ENCODE measurements at places on chromosomes 13 and 19.

GRCh38 chr19:4089400-4089908 is 22.8 kb upstream of the ZBTB7A start:
- DNase-seq: no peak

DNA sequence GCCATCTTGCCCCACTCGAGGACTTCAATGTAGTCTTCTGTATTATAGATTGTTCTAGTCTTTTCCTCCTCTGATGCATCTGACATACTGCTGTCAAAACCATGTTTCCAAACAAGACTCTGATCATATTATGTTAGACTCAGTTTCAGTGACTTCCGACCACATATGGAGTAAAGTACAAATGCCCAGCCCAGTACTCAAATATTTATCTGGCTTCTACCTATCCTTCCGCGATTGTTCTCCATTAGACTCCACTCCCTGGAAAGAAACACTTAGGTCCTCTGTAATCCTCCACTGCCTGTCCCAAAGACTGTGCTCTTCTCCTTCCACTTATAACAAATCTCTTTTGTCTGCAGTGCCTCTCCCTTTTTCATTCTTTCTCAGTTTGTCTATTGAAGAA is 439.5 kb downstream of the EFNB2 start:
- DNase-seq: no peak

GRCh38 chr13:105127732-105128131 is 1407.7 kb downstream of the EFNB2 start:
- DNase-seq: no peak

- DNase-seq: peak; percentile 93
Observed at GRCh38 chr19:51367565-51368365, 1.0 kb downstream of the CLDND2 start.

DNA sequence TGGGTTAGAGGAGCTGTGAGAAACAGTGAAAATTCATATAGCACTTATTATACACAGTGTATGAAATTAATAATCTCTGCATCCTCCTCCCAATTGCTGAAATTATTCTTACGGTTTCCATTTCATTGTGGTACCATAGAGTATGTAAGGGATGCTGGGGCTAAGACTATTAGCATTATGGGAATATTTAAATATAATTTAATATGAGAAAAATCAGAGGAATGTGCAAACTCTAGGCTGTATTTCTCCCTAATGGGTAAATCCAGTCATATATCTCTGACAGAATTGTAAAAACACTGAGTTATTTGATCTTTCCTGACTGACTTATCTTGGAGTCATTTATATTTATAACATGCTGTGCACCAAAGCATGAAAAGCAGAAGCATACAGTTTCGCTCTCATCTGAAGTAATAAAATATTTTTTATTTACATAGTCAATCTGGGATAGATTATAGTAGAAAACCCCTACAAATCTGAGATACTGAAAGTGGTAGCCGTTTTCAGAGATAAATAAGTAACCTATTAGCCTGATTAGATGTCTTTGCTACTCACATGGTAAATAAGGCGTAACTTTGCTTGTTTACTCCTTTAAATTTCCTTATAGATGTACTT is 34.9 kb downstream of the LRCH1 start:
- DNase-seq: no peak

GRCh38 chr19:39223703-39224279 is 19.7 kb upstream of the SYCN start:
- DNase-seq: no peak

DNA sequence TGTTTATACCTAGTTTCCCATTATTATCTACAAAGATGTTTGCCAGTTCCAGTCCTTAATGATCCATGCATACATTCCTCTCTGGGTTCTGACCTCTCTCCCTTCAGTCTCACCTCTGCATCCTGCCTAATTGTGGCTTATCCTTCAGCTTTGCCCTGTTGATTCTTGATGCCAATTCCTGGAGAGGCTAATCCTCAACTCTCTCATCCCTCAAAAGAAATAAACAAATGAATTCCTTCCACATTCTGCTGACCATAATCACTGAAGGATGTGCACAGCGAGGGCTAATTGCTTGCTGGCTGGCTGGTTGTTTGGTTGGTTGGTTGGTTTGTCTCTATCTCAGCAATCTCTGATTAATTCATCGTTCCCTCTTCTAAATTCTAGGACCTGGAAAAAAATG is 113.8 kb downstream of the IRS2 start:
- no peak for DNase-seq

DNA sequence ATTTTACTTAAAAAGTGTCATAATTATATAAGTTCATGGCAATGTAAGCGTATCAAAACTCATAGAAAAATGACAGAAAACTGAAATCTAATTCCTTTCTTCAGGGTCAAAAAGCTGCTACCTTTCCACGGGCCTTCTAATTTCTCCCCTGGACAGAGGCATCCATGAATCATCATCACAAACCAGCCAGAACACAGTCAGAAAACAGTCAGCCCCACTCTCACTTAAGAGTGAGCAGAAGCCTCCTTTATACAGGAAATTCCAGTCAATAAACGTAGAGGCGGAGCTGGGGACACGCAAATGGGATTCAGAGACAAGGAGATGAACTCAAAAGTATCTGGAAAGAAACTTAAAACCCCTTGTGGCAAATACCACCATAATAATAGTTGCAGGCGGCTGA is 54.2 kb upstream of the ABCC4 start:
- no peak for DNase-seq

DNA sequence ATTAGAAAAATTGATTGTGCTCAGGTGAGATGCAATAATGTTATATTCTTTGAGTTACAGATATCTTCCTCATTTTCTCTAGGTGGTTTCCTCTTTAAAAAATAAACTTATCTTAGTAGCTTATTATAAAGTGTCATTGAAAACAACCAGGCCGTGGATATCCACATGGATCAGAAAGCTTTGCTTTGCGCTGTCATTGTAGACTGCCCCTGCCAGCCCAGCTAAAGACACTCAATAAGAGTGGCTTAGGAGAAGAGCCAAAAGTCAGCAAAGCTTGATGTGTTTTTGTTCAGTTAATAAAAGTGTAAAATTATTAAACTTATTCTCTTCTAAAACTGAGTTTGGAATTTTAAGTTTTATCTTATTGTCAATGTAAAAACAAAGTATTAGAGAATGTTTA is 34.4 kb downstream of the TPP2 start:
- DNase-seq: no peak

GRCh38 chr19:308471-309205 is 17.4 kb upstream of the PLPP2 start:
- DNase-seq: no peak

All from keratinocyte (primary cell).